ENCODE measurements at places on chromosomes 16 and 17. TPM values are rescaled to one million over a fixed set of nuclear protein-coding genes. Genes with fewer than 3 reads are reported as not detected.

NLRC5 gene
- total RNA-seq: 9.4 TPM

MT1G gene
- not detected for total RNA-seq

GRCh38 chr16:8831871-8832716 is 34.5 kb downstream of the PMM2 start:
- DNase-seq: no peak

- DNase-seq: peak; percentile 20
These were observed 25.9 kb upstream of the SPNS3 start for GRCh38 chr17:4407851-4408250.

DNA sequence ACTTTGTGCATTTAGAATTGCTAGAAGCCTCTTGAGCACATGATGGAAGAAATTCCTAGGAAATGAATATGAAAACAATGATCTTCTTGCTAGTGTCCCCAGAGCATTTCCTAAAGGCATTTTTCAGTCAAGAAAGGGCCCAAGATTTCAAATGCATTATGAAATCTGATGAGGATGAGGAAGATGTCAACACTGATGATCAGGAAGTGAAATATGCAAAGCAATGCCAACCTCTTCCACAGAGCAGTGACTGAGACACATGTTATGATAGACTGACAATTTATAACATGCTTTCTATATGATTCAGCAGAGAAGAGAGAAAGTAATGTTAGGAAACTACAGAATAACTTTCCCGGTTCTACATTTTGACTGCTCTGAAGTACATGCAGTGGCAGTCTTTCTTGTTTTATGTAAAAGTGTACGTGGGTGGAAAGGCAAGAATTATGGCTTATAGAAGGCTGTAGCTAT is 859.1 kb upstream of the GOT2 start:
- no peak for DNase-seq

DNA sequence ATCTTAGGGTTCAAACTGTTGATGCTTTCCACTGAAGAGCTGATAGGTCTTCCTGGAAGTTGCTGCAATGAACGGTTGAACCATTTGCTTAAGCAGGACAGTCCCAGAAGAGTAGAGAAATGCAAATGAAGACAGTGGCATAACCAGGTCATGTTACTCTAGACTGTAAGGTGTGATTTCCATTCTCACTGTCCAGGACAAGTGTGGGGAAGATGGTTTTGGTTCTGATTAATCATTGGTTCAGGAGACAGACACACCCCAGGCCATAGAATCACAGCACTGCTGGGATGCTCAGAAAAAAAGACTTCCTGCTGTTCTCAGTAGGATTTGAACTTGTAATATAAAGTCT is 34.8 kb upstream of the XYLT2 start:
- no peak for DNase-seq

All from gastrocnemius medialis (tissue), 4 donors.